ENCODE measurements at places on chromosomes 5 and 9.

GRCh38 chr9:93431539-93432105, 19.9 kb upstream of the FAM120A start:
- no peak for DNase-seq

DNA sequence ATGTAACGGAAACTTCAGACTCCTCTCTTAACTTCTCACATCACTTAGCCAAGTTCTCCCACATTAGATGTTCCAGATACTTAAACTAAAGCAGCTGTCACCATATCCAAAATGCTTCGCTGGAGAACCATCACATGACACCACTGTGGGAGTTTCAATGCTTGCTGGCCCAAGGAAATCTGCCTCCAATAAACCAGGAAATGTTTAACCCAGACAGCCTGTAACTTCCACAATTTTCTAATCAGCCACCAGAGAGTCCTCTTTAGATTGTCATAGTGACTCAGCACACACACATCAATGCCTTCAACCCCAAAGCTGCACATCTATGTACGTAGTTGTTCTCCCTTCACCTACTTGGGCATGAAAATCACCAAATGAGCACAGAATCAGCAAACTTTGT, 118.7 kb downstream of the LPAR1 start:
- no peak for DNase-seq

DNA sequence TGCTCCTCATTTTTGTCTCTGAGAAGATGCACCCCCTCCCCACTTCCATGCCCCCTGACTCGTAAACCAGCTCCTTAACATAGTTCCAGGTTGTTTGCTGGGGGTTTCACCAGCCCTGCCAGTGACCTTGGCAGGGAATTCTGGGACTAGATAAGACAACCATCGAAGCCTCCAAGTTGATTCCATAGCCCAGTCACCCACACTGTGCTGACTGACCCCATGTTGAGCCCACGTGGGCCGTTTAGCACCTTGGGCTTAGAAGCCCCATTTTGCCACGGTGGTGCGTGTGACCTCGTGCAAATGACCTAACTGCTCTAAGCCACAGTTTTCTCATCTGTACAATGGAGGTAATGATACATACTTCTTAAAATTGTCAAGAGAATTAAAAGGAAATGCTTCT, 24.6 kb downstream of the PSAT1 start:
- no peak for DNase-seq

- DNase-seq: no peak
These were observed 155.7 kb upstream of the PAPPA start for GRCh38 chr9:115997923-115998322.
